ENCODE measurements at places on chromosomes 7 and 10. TPM values are rescaled to one million over a fixed set of nuclear protein-coding genes. Genes with fewer than 3 reads are reported as not detected.

The TRPV5 gene
- total RNA-seq: not detected

- peak; percentile 43 for DNase-seq
Measured at GRCh38 chr7:27144781-27145164, 1.3 kb upstream of the HOXA5 start.

DNA sequence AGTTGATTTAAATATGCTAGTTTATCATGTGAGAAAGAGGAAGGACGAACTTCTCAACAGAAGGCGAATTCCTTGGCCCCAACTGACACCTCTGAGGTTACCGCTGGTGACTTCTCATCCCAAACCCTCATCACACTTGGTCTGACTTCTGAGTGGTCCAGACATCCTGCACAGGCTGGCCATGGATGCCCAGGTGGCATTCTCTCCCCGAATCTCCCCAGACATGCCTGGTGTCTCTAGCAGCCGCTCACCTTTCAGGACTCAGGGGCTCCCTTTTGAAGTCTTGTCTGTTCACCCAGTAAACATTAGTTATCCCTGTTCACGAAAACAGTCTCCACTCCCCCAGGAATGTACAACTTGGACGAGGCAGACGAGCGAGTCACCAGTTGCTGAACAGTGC is 157.7 kb downstream of the ADARB2 start:
- no peak for DNase-seq

DNA sequence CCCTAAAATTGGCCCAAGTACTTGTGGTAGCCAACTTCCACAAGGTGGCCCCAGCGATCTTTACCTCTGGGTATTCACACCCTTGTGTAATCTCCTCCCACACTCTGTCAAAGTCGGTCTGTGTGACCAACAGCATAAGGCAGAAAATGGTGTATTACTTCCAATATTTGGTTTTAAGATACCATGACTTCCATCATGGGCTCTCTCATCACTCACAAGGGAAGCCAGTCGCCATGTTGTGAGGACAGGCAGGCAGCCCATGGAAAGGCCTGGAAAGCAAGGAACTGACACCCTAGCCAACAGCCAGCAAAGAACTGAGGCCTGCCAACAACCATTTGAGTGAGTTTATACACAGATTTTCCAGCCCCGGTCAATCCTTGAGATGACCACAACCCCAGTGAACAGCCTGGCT is 91.0 kb upstream of the KMT2E start:
- DNase-seq: peak; percentile 79

GRCh38 chr7:150756858-150757257 is 19.6 kb downstream of the GIMAP5 start:
- DNase-seq: no peak

Measured in ureter (tissue), 1 donor.